ENCODE measurements at places on chromosomes 3 and 15.

DNA sequence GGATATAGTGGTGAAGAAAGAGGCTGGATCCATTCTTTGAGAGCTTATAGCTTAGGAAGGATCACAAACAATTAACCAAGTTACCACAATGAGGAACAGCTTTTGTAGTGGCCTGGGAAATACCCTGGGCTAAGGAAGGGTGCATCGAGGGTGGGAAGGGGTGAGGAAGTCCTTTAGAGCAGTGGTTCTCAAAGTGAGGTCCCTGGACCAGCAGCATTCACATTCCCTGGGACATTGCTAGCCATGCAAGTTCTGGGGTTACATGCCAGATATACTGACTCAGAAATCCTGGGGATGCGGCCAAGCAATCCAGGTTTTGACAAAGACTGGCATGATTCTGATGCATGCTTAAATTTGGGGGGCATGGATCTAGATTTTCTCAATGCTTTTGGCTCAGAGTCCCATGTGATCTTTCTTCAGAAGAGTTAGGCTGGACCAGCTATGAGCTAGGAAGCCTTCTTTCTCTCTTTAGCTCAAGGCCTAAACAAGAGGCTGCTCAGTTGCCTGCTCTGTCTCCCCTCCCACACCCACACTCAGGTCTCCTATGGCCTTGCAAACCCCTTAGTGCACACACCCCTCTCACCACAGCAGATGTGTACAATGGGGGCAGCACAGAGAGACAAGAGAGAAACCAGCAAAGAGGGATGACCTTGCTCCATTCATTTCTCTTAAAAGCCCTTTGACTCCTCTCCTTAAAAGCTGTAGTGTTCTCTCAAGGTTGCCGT is 1.8 kb upstream of the CCR1 start:
- no peak for DNase-seq

GRCh38 chr3:44962621-44963393 is 13.2 kb downstream of the ZDHHC3 start:
- DNase-seq: no peak

DNA sequence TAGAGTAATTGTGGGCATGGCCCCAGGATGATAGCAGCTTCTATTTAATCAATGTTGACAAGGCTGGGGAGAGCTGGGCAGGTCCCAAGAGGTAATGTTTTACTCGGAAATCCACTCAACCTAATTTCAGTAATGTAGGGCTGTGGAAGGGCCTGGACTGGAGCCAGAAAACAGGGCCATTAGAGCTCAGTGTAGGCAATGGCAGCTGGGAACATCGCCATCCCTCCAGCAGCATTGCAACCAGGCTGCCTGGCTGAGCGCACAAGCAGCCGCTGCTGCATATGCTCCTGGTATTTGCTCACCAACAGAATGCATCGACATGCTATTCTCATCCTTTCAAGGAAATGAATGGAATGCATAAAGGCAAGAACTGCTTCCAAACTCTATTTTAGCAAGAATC is 90.0 kb downstream of the GAP43 start:
- no peak for DNase-seq

DNA sequence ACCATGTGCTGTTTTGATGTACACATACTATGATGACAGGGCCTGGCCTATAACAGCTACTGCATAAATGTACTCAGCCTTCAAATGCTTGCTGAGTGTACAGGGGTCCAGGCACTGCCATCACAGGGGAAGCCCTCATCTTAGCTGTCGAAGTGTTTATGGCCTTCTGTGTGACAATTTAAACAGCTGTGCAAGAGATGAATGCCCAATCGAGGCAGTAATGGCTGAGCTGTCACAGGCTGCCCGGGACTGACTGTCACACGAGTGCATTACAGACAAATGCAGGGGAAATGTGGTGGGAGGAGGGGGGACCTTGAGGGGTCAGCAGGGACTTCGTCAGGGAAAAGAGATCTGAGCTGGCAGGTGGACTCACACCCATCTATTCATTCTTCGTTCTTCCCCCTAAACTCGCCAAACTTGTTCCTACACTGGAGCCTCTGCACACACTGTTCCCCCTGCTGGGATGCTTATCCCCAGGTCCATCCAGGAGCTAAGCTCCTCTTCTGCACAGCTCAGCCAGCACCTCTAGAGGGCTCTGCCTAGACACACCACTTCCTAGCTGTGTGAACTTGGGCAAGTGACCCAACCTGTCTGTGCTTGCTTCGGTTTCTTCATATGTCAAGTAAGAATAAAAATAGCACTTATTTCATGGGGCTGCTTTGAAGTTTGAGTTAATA is 156.2 kb upstream of the IQSEC1 start:
- DNase-seq: no peak

GRCh38 chr3:30775040-30775439 is 119.4 kb downstream of the GADL1 start:
- no peak for DNase-seq

GRCh38 chr15:43550527-43551363 is 33.3 kb downstream of the MAP1A start:
- no peak for DNase-seq

DNA sequence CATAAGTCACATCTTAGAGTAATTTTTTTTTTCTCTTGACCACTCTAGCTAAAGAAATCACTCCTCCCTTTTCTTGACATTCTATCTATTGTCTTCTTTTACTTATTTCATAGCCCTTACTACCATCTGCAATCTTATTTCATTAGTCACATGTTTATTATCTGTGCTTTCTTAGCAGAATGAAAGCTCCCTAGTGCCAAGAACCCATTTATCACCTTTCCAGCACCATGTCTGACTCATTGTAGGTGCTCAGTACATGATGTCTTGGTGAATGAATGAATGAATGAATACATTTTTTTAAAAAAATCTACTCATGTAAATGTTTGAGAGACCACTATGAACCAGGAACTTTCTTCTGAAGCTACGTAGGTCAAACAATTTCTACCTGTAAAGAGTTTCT is 157.2 kb downstream of the CADPS start:
- DNase-seq: no peak

- peak; percentile 86 for DNase-seq
These were observed at the start of gene ULK3 for GRCh38 chr15:74842581-74843444. ULK3 (minus strand) TSS chr15:74843156; CDS start chr15:74843105, 51 bp downstream.

DNA sequence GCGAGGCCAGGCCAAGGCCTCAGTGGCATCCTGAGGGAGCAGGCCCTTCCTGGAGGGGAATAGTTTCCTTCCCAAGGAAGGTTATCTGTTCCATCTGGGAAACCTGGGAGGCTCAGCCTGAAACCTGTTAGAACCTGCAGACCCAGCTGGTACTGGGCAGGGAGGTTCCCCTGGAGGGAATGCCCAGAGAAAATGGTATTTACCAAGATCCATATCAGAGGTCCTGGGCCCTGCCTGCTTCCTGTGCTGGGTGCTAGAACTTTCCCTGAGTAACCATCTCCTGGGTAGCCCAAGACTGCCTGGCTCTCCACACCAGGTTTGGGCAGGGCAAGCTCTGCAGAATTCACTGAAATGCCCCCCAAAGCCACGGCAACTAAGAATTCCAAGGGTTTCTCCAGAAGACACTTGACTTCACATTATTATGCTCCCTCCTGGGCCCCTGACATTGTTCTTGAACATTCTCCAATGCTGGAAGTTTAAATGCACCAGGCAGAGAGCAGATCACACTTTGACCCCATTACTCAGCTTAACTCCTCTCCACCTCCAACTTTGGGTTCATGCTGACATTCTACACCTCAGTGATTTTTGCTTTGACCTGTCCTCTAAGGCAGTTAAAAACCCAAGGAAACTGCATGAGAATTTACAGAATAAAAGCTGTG is 2.0 kb downstream of the CA12 start:
- no peak for DNase-seq

DNA sequence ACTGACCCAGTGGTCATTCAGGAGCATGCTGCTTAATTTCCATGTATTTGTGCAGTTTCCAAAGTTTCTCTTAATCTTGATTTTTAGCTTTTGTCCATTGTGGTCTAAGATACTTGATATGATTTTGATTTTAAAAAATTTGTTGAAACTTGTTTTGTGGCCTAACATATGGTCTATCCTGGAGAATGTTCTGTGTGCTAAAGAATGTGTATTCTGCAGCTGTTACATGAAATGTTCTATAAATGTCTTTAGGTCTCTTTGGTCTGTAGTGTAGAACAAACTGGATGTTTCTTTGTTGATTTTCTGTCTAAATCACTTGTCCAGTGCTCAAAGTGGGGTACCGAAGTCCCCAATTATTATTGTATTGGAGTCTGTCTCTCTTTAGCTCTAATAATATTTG is 17.4 kb downstream of the CEP63 start:
- no peak for DNase-seq

- DNase-seq: no peak
These were observed 23.9 kb downstream of the FAM174B start for GRCh38 chr15:92631721-92632120.

- no peak for DNase-seq
These were observed 1.2 kb downstream of the MB21D2 start for GRCh38 chr3:192916371-192917027.

DNA sequence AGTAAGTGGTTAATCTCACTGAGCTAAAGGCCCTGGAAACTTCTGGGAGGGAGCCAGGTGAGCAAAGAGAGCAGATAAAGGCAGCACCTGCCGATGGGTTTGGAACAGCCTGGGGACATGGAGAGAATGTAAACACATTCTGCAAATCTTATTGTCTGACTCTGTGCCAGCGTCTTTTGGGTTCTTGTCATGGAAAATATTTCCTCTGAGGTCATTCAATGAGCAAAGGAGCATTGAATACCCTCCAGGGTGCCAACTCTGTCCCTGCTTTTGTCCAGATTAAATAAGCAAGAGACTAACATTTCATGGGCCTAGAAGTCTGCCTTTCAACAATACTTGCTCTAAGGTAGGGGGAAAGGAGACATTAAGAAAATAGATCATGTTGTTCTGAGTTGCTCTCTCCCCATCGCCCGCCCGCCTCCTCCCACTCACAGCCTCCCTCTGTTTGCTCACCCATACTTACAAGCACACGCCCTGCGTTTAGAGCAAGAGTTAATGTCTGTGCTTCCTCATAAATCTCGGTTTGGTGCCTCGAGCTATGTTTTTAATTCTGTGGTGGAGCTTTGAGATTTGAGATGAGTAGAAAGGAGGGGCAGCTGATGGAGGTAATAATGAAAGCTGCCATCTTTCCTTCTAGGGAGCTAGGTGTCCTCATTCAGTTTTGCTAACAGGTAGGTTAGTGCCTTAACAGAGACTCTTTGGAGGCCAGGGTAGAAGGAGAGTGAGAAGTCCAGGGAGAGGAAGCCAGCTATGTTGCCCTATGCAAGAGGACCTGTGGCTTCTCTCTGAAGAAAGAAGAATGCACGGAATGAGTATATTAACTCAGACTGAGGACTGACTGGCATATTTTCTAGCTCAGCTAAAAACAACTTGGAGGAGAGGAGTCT is 132.9 kb downstream of the TPRG1 start:
- no peak for DNase-seq

DNA sequence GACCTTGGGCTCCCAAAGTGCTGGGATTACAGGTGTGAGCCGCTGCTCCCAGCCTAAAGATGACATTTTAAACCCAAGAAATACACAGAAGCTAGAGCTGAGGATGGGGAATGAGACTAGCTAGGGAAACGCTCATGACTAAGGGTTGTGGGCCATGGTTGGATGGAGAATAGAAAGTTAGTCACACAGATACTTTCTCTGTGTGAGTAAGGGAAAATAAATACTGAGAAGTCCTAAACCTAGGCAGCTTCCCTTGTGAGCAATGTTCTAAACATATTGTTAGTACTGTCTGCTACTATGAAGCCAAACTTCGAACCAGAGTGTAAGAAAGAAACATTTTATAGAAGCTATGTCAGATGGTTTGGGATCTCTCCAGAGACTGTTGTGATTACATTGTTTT is 304.8 kb upstream of the STAC start:
- no peak for DNase-seq

GRCh38 chr15:52206446-52206845 is 15.3 kb upstream of the GNB5 start:
- no peak for DNase-seq

GRCh38 chr3:67000009-67000408 is 1.9 kb downstream of the KBTBD8 start:
- DNase-seq: no peak

DNA sequence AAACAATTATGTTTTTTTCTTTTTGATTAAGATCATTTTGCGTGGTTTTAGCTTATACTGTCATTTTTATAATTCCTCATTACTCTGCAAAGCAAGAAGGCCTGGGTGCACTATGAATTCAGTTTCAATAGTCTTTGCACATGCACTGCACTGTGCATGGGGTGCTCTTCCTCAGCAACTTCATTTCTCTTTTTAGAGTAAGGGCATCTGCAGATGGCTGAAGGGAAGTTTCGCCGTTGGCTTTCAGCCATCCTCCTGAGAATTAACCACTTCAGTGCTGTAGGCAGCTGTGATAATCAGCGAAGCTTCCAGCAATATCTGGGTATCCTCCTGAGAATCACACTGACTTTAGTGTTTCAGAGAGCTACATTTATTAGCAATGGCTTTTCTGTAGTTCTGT is 284.8 kb downstream of the GBE1 start:
- no peak for DNase-seq
